ENCODE measurements at places on chromosomes 12 and 14. TPM values are rescaled to one million over a fixed set of nuclear protein-coding genes. Genes with fewer than 3 reads are reported as not detected.

DNA sequence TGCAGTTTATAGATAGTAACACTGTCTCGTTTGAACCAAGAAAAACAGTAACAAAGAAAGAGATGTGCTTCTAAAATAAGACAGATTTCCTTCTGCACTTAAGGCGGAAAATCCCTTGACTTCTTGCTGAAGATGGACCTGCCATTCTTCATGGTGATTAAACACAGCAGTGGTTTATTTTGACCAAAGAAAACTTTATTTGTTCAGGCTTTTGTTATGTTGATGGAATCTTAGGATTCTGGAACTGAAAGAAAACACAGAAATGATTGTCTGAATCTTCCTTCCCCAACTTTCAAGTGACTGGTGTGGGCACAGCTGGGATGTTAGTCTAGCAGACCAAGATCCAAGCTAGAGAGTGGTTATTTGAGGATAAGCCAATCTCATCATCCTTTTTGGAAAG is 72.2 kb downstream of the DACT1 start:
- no peak for DNase-seq
- H3K4me3 ChIP-seq = no peak overlapping the region
- H3K27me3 ChIP-seq = no peaks in the 10 kb centered on the region
- no peak overlapping the region for H3K27ac ChIP-seq

- H3K36me3 ChIP-seq = no peaks in the 10 kb centered on the region
- H3K27me3 ChIP-seq = no peaks in the 10 kb centered on the region
- H3K27ac ChIP-seq = no peak within 1 kb of the TSS
- H3K4me1 ChIP-seq = no peaks in the 10 kb centered on the region
- no peak for DNase-seq
- H3K4me3 ChIP-seq = no peak within 1 kb of the TSS
These were observed at the start of gene KLRC1 for GRCh38 chr12:10453156-10453555. Gene KLRC1 (minus strand): TSS chr12:10453377. CDS start chr12:10451156, 2,221 bp downstream.

GRCh38 chr12:20646239-20646827 is 48.8 kb upstream of the SLCO1C1 start:
- H3K36me3 ChIP-seq = no peaks in the 10 kb centered on the region
- no peak overlapping the region for H3K27ac ChIP-seq
- H3K4me1 ChIP-seq = no peaks in the 10 kb centered on the region
- DNase-seq = no peak

DNA sequence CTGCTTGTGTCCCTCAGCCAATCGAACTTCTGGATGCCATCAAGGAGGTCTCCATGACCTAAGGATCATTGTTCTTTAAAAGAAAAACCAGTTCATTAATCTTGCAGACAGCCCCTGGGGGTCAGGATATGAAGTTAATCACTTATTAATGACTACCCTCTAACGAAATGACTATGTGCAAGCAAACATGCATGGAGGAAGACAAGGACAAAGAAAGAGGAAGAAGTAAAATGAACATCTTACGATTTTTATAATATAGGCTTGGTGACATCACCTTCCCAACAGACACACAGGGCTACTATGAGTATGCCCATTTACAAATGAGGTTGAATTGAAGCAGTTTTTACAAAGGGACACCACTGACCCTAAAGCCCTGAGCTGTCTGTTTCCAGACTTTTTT is 111.1 kb upstream of the AMIGO2 start:
- H3K36me3 ChIP-seq = no peaks in the 10 kb centered on the region
- DNase-seq = no peak
- no peaks in the 10 kb centered on the region for H3K27me3 ChIP-seq
- peaks cover 87% of the 10 kb centered on the region for H3K4me1 ChIP-seq

- no peak for DNase-seq
- no peak overlapping the region for H3K4me3 ChIP-seq
- no peak overlapping the region for H3K27ac ChIP-seq
- H3K36me3 ChIP-seq = no peaks in the 10 kb centered on the region
- no peaks in the 10 kb centered on the region for H3K4me1 ChIP-seq
These were observed 75.2 kb downstream of the SPRING1 start for GRCh38 chr12:116662612-116663144.

DNA sequence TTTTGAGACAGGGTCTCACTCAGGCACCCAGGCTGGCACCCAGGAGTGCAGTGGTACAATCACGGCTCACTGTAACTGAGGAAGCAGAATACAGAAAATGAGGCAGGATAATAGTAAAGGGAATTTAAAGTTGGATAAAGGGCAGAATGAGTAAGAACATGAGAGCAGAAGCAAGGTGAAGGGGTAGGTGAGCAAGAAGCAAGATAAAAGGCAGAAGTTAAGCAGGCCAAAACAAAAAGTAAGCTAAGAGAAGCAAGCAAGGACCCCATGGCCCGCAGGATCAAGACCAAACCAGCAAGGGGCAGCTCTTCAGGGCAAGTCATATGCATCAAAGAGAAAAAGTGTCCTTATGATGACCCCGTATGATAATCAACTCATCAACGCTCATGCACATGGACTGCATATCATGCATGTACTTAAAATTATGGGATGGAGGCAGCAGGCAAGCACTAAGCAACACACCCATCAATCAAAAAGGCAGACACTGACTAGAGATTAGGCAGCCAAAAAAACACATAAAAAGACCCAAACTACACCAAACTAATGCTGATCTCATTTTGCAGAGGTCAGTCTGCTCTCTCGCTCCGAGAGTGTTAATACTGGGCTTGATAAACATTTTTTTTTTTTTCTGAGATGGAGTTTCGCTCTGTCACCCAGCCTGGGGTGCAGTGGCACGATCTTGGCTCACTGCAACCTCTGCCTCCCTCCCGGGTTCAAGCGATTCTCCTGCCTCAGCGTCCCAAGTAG is 11.6 kb downstream of the TIMELESS start:
- no peaks in the 10 kb centered on the region for H3K4me1 ChIP-seq
- no peak for DNase-seq
- H3K4me3 ChIP-seq = no peak overlapping the region

- H3K4me3 ChIP-seq = no peak overlapping the region
- no peak for DNase-seq
- no peak overlapping the region for H3K27ac ChIP-seq
- no peaks in the 10 kb centered on the region for H3K4me1 ChIP-seq
These were observed 171.4 kb downstream of the RBM19 start for GRCh38 chr12:113794774-113795173.

DNA sequence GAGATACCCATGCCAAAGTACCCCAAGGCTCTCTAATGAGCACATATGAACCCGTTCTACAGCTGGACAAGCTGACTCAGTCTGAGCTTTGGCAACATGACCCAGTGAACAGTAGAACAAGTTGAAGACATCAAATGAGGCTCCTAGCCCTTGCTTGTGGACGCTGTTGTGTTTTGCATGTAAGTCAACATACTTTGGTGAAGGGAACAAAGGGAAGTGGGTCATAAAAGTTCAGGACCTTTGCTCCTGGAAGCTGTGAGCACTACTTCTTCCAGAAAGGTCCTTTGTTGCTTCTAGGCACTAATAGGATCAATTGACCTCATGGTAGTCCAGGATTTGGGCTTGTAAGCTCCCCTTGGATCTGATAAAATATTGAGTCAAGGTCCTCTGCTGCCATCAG is 613.5 kb upstream of the TBX3 start:
- H3K27ac ChIP-seq = no peak overlapping the region
- DNase-seq = no peak
- no peaks in the 10 kb centered on the region for H3K27me3 ChIP-seq

DNA sequence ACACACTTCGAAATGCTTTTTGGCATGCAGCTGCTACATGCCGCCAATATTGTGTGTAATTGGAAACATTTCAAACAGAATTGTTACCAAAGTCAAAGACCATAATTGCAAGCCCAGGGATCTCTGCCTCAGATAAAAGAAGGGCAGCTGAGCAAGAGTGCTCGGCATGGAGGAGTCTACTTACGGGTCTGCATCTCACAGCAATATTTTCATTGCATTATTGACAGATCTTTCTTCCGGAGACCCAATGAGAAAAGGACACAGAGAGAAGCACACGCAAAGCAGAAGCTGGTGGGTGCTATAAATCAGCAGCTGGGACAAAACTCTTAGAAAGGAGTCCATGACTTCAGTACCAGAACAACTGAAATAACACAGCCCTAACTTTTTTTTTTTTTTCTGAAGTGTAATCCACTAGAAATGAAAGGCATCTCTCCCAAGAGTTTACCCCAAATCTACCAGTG is 4.9 kb downstream of the PRICKLE1 start:
- no peak overlapping the region for H3K4me3 ChIP-seq
- no peak overlapping the region for H3K27ac ChIP-seq
- H3K4me1 ChIP-seq = no peaks in the 10 kb centered on the region
- no peak for DNase-seq
- H3K27me3 ChIP-seq = peaks cover 9% of the 10 kb centered on the region

GRCh38 chr12:79834712-79835376 is 100.1 kb downstream of the PPP1R12A start:
- H3K4me3 ChIP-seq = no peak overlapping the region
- DNase-seq = no peak
- no peaks in the 10 kb centered on the region for H3K27me3 ChIP-seq
- no peak overlapping the region for H3K27ac ChIP-seq
- peaks cover 9% of the 10 kb centered on the region for H3K36me3 ChIP-seq
- peaks cover 22% of the 10 kb centered on the region for H3K4me1 ChIP-seq

- no peak overlapping the region for H3K4me3 ChIP-seq
- no peaks in the 10 kb centered on the region for H3K27me3 ChIP-seq
- no peaks in the 10 kb centered on the region for H3K36me3 ChIP-seq
- DNase-seq = no peak
- no peak overlapping the region for H3K27ac ChIP-seq
These were observed 284.1 kb downstream of the BTG1 start for GRCh38 chr12:91861554-91861953.

GRCh38 chr14:50344116-50344775 is 32.1 kb downstream of the DMAC2L start:
- H3K4me1 ChIP-seq = no peaks in the 10 kb centered on the region
- no peak overlapping the region for H3K4me3 ChIP-seq
- H3K27ac ChIP-seq = no peak overlapping the region
- no peaks in the 10 kb centered on the region for H3K36me3 ChIP-seq

DNA sequence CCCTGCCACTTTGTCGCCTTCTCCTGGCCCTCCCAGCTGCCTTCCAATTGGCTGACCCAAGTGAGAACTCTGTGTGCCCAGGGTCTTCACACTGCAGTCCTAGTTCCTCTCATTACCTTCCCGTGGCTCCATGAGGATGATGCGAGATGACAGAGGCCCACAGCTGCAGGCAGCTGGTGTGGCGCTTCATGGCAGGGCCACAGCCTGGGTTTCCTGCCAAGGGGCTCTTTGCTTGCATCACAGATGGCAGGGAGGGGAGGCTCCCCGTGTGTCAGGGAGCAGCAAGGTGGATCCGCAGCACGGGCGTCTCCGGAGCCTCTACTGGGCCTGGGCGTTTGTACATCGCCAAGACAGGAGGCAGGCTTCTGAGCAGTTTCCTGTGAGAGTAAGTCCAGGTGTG is 28.9 kb downstream of the DEGS2 start:
- H3K4me1 ChIP-seq = no peaks in the 10 kb centered on the region
- no peak overlapping the region for H3K4me3 ChIP-seq
- no peaks in the 10 kb centered on the region for H3K27me3 ChIP-seq
- DNase-seq = no peak
- peaks cover 96% of the 10 kb centered on the region for H3K36me3 ChIP-seq

GRCh38 chr14:50109342-50109741 is 7.0 kb downstream of the VCPKMT start:
- H3K4me3 ChIP-seq = no peak overlapping the region
- no peak overlapping the region for H3K27ac ChIP-seq
- H3K4me1 ChIP-seq = peaks cover 8% of the 10 kb centered on the region
- no peaks in the 10 kb centered on the region for H3K27me3 ChIP-seq
- no peak for DNase-seq

DNA sequence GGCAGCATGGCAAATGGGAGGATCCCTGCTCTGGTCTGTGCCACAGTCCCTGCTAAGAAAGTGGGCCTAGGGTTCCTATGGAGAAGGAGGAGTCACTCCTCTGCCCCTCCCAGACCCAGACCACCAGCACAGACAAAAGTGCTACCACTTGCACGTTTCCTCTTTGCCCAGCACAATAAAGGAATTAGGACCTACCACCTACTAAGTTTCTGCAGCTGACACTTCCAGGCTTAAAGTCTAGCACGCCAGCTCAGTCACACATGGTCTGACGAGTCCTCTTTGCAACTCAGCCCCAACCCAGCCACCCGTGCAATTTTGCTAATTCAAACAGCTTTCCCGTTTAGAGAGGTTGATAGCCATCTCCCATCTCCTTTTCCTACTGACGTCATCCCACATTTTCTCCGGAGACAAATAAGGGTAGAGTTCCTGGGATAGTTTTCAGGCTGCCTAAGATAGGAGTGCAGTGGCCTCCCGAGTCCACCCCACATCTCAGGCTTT is 66.2 kb upstream of the PTGR2 start:
- H3K27me3 ChIP-seq = no peaks in the 10 kb centered on the region
- DNase-seq = no peak
- H3K4me1 ChIP-seq = peaks cover 56% of the 10 kb centered on the region
- H3K4me3 ChIP-seq = peak overlapping the region; percentile 73

- H3K27ac ChIP-seq = no peak overlapping the region
- H3K36me3 ChIP-seq = no peaks in the 10 kb centered on the region
- no peak overlapping the region for H3K4me3 ChIP-seq
- DNase-seq = no peak
- H3K4me1 ChIP-seq = peaks cover 19% of the 10 kb centered on the region
These were observed 3.6 kb downstream of the STX2 start for GRCh38 chr12:130835436-130835835.

DNA sequence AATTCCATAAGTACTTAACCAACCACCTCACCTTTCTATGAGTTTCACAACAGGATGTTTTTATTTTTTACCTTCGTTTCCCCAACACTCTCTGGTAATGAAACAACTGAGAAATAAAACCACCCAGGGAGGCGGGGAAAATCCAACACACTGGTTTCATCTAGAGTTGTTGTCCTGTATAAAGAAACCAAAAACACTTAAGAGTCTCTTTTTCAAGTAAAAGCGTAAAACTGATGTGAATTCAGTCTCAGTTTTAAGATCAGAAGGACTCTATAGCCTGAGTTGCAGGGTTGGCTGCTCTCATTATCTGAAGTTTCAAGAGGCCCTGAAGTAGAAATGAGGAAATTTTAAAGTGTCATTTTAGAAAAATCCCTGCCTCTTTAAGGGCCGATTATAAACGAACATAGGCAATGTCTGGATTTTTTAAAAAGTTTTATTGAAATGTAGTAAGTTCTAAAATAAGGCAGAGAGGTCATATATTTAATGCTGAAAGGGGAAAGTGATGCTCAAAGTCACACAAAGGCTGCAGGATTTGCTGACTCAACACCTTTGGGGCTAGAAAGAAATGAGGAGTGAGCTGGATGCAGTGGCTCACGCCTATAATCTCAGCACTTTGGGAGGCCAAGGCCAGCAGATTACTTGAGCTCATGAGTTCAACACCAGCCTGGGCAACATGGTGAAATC is 27.2 kb downstream of the HIGD1C start:
- H3K4me3 ChIP-seq = no peak overlapping the region
- H3K36me3 ChIP-seq = no peaks in the 10 kb centered on the region
- no peak overlapping the region for H3K27ac ChIP-seq
- DNase-seq = no peak
- H3K27me3 ChIP-seq = no peaks in the 10 kb centered on the region

FAIM2 gene
- total RNA-seq = 0.44 TPM

PPP2R5E gene
- total RNA-seq = 55.0 TPM

FAR2 gene
- total RNA-seq = 3.7 TPM

CCDC175 gene
- total RNA-seq = not detected

CLEC4E gene
- not detected for total RNA-seq

KCNH3 gene
- total RNA-seq = 3.1 TPM

CFAP54 gene
- 0.66 TPM for total RNA-seq

All from CD8-positive, alpha-beta memory T cell (primary cell).